H9 (cell line): ENCODE measurements at places on chromosomes 2 and 18. TPM values are rescaled to one million over a fixed set of nuclear protein-coding genes. Genes with fewer than 3 reads are reported as not detected.

DNA sequence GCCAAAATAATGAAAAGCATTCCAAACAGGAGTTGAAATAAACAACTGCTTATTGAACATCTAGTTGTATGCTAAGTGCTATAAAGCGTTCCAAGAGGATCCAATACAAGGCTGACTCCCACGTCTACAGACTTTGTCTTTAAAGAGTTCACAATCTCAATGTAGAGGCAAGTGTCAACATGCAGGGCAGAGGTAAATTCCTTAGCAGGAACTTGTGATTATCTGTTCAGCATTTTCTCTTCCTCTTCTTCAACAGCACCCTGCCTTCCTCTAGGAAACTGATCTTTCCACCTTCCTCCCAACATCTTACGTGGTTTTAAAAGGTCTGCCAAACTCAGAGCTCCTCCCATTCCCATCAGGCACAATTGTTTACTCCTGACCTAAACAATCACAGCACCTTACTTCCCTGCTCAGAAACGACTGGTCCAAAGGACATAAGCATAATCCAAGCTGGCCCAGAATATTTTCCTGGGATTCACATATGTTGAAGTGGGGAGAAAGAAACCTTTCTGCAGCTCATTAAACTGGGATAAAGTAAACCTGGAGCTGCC, 83.9 kb downstream of the ITSN2 start:
- H3K36me3 ChIP-seq = no peaks in the 10 kb centered on the region
- no peaks in the 10 kb centered on the region for H3K27me3 ChIP-seq
- H3K4me1 ChIP-seq = peaks cover 4% of the 10 kb centered on the region; the same call in 1 of the 2 replicates
- no peak overlapping the region for H3K27ac ChIP-seq

DNA sequence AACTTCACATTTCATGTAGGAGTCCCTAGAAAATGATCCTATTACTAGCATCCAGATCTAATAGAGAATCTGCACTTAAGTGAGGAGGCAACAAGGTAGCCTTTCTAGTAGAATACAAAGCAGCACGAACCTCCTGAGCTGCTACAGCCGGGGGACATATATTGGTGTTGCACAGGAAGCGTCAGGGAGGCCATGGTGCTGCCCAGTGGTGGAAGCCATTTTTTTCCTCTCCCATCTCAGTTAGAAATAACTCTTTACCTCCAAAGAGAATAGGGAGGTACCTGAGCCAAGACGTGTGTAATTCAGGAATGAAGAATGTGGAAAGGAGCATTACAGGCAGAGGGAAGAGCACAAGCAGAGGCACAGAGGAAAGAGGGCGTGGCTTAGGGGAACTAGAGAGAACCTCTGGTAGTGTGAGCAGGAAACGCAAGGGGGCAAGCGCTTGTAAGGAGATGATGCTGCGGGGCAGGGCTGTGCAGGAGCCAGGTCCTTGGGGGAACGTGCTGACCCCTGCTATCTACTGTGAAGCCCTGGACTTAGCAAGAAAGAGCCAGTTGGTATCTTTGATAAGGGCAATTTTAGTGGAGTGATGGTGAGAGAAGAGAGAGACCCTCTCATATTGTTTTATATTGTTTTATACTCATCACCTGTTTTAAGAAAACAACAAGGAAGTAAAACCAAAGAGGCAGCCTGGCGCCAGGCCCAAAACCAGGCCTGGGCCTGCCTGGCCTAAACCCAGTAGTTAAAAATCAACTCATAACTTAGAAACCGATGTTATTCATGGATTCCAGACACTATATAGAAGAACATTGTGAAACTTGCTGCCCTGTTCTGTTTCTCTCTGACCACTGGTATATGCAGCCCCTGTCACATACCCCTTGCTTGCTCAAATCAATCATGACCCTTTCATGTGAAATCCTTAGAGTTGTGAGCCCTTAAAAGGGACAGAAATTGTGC, 50.0 kb upstream of the TTC39C start:
- H3K27ac ChIP-seq = no peak overlapping the region
- H3K4me3 ChIP-seq = no peak overlapping the region
- H3K4me1 ChIP-seq = no peaks in the 10 kb centered on the region; the same call in 1 of the 2 replicates
- H3K36me3 ChIP-seq = no peaks in the 10 kb centered on the region
- DNase-seq = no peak
- no peaks in the 10 kb centered on the region for H3K27me3 ChIP-seq

- no peaks in the 10 kb centered on the region for H3K4me1 ChIP-seq
- H3K27me3 ChIP-seq = no peaks in the 10 kb centered on the region
- no peak for DNase-seq
- H3K27ac ChIP-seq = no peak overlapping the region
These were observed 793.7 kb upstream of the FANCL start for GRCh38 chr2:59034837-59035236.

Gene ICA1L
- 4.5 TPM in 2 replicates for total RNA-seq

DNA sequence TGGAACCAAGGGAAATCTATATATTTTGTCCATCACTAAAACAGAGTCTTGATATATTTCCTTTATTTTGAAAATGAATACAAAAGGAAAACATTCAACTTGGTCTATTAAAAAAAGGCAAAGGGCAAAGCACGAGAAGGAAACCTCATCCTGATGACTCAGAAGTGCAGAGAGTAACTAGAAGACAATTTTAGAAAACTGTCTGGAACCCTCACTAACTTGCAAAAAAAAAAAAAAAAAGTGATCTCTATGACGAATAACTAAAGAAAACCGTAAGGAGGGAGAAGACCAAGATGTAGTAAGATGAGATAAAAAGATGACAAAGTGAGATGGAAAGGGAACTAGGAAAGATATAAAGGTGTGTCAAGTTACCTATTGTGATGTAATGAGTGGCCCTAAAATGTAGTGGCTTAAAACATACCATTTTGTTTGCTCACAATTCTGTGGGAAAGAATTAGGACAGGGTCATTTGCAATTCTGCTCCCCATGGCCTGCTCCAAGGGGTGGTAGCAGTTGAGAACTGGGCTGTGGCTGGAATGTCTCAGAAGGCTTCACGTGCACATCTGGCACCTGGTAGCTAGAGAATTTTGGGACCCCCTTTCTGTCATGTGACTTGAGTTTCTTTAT, 303.0 kb downstream of the DYSF start:
- DNase-seq = no peak
- no peaks in the 10 kb centered on the region for H3K36me3 ChIP-seq
- peaks cover 5% of the 10 kb centered on the region; the same call in 1 of the 2 replicates for H3K4me1 ChIP-seq
- no peak overlapping the region for H3K27ac ChIP-seq

GRCh38 chr2:147550995-147551731, 293.7 kb upstream of the ACVR2A start:
- H3K36me3 ChIP-seq = no peaks in the 10 kb centered on the region; the same call in 2 of the 3 replicates
- H3K27ac ChIP-seq = no peak overlapping the region
- no peaks in the 10 kb centered on the region for H3K27me3 ChIP-seq
- H3K4me3 ChIP-seq = no peak overlapping the region
- H3K4me1 ChIP-seq = no peaks in the 10 kb centered on the region; the same call in 1 of the 2 replicates
- no peak for DNase-seq

DNA sequence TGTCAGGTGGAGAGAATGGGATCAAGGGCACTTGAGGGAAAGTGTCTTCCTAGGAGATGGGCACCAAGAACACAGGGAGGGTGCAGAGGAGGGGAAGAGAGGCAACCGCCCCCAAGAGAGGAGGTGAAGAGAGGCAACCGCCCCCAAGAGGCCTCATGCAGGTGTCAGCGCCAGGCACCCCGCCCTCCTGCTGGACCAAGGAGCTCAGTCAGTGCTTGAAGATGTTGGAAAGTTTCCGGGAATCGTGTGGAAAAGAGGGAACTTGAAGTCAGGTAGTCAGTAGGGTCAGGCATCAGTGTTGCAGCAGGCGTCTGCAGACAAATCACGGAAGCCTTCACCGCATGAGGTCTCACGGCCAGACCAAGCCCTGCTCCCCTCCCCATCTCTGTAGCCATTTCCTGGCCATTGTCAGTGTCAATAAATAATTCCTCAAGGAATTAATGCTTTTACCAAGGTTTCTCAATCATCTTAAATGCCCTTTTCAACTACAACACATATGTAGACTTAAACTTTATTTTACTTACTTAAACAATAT, 353.1 kb downstream of the EIPR1 start:
- H3K36me3 ChIP-seq = peaks cover 1% of the 10 kb centered on the region
- no peak overlapping the region for H3K27ac ChIP-seq
- peaks cover 5% of the 10 kb centered on the region; the same call in 1 of the 2 replicates for H3K4me1 ChIP-seq
- H3K4me3 ChIP-seq = no peak overlapping the region; the same call in 2 of the 3 replicates

GRCh38 chr2:37394796-37395555, 50.5 kb downstream of the QPCT start:
- H3K27ac ChIP-seq = no peak overlapping the region
- H3K4me3 ChIP-seq = no peak overlapping the region
- no peak for DNase-seq
- peaks cover 9% of the 10 kb centered on the region; the same call in 1 of the 2 replicates for H3K4me1 ChIP-seq
- peaks cover 2% of the 10 kb centered on the region; the same call in 1 of the 2 replicates for H3K36me3 ChIP-seq
- H3K27me3 ChIP-seq = no peaks in the 10 kb centered on the region

DNA sequence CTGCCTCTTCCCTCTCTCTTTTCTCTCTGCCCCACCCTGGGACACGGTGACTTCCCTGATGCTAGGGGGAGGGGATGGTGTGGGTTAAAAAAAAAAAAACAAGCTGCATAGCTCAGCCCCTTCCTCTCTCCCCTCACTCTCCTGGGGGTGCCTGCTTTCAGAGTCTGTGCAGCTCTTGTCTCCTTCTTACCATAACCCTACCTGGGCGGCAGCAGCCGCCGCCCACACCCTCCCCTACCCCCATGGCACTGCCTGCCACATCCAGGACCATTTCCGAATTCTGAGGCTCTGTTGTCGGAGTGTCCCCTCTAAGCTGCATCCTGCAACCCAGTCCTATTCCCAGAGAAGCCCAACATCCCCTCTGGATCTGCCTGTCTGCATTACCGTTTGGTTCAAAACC, 16.0 kb downstream of the TTC32 start:
- no peaks in the 10 kb centered on the region for H3K36me3 ChIP-seq
- no peaks in the 10 kb centered on the region for H3K4me1 ChIP-seq
- no peak overlapping the region for H3K4me3 ChIP-seq
- no peak for DNase-seq
- H3K27me3 ChIP-seq = no peaks in the 10 kb centered on the region
- no peak overlapping the region for H3K27ac ChIP-seq

DNA sequence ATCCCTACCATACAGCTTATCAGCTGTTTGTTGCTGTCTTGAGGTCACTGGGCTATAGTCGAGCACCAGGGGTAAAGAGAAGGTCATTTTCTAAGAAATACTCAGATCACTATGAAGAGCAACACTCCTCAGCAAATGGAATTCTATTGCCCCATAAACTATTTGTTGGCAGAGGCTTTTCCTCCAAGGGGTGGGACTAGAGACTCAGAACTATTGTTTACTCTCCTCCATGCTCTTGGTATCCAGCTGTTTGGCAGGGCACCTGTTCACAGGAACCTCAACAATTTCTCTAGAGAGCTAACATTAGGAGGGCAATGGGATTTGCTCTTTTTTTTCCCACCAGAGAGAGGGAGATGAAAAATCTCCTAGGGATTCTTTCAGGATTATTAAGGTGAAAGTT, 249.1 kb upstream of the SPRED2 start:
- peaks cover 8% of the 10 kb centered on the region for H3K36me3 ChIP-seq
- H3K27ac ChIP-seq = no peak overlapping the region
- no peak overlapping the region for H3K4me3 ChIP-seq
- H3K27me3 ChIP-seq = no peaks in the 10 kb centered on the region
- peaks cover 4% of the 10 kb centered on the region; the same call in 1 of the 2 replicates for H3K4me1 ChIP-seq

Gene KCNG2
- total RNA-seq = 0.15 TPM in 1 of 2 replicates, not detected in the other

Gene GKN2
- total RNA-seq = not detected in 2 replicates

DNA sequence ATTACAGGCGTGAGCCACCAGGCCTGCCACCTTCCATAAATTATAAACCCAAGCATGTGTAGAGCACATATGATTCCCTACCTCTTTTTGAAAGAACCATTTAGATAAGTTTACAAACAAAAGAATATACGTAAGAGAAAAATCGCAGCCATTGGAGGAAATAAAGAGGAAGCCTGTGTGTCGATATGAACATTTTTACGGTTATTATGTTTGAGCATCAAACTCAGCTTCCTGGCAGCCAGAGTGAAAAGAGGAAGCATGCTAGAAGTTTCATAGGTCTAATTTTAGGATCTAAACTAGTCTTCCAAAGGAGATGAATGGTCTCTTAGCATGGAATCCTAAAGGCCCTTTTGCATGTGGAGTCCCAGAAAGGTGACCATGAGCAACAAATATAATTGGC, 104.3 kb downstream of the PLB1 start:
- no peaks in the 10 kb centered on the region for H3K4me1 ChIP-seq
- H3K27ac ChIP-seq = no peak overlapping the region
- no peak for DNase-seq
- H3K36me3 ChIP-seq = no peaks in the 10 kb centered on the region; the same call in 2 of the 3 replicates
- no peak overlapping the region for H3K4me3 ChIP-seq

Gene PKDCC
- total RNA-seq = 134 and 135 TPM in 2 replicates

GRCh38 chr2:159199761-159200465, 86.6 kb downstream of the WDSUB1 start:
- H3K4me1 ChIP-seq = no peaks in the 10 kb centered on the region
- no peak overlapping the region for H3K4me3 ChIP-seq
- H3K27me3 ChIP-seq = no peaks in the 10 kb centered on the region
- no peak for DNase-seq
- 0 out of 3 replicates have a peak, but pooled peaks cover 2% of the 10 kb centered on the region for H3K36me3 ChIP-seq

DNA sequence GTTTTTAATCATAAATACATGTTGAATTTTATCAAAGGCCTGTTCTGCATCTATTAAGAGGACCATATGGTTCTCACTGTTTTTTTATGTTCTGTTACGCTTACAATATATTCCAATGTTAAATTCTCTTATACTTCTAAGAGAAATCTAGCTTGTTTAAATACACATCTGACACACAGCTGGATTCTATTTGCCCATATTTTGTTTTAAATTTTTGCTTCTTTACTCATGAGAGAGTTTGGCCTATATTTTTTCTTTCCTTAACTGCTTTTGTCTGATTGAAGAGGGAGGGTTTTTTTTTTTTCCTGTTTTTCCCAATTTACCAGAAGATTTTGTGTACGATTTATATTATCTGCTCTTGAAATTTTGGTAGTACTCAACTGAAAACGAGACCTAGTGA, 34.9 kb downstream of the RNF144A start:
- H3K4me1 ChIP-seq = no peaks in the 10 kb centered on the region
- no peaks in the 10 kb centered on the region; the same call in 1 of the 2 replicates for H3K36me3 ChIP-seq
- DNase-seq = no peak
- H3K27me3 ChIP-seq = no peaks in the 10 kb centered on the region
- no peak overlapping the region for H3K27ac ChIP-seq

Gene DHX57
- total RNA-seq = 27.5 and 32.0 TPM in 2 replicates

- H3K27ac ChIP-seq = no peak overlapping the region
- no peak for DNase-seq
- no peaks in the 10 kb centered on the region for H3K27me3 ChIP-seq
- H3K4me3 ChIP-seq = no peak overlapping the region
- H3K4me1 ChIP-seq = 0 out of 2 replicates have a peak, but pooled peaks cover 5% of the 10 kb centered on the region
These were observed 678.9 kb upstream of the FANCL start for GRCh38 chr2:58920001-58920400.

Gene MC4R
- not detected in 2 replicates for total RNA-seq

Gene PSMA8
- total RNA-seq = not detected in 2 replicates
